ENCODE measurements at places on chromosomes 2 and 18. TPM values are rescaled to one million over a fixed set of nuclear protein-coding genes. Genes with fewer than 3 reads are reported as not detected.
A peak's percentile ranks its signal among the peaks of the same experiment; 100 is the strongest.

GRCh38 chr2:42696987-42697386 lies 66.9 kb downstream of the OXER1 start:
- no peak for DNase-seq

DNA sequence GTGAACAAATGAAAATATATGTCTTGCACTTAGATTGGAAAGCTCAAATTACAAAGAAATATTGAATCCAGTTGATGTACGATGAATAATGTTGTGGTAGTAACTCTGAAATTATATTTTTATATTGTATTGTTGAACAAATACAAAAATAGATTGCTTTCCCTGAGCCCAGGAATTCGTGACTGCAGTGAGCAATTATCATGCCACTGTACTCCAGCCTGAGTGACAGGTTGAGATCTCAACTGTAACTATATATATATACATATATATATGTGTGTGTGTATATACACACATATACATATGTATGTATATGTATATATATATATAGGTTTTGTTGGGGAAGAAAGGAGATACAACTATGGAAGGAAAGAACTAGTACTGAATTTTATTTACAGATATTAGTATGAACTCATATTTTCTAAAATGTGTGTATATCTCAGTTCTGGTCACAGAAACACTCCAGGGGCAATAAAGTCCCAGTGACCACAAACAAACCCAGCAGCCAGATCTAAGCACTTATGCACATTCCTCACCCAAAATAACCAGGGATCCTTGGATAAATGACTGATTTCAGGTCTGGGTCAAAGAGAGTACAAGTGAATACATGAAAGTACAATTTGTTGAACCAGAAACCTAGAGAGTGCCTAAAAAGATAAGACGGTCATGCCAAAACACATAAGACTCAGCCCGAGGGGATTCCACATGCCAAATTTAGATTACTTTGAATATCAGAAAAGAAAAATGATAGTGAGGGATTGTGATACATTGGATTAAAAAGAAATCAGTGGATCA lies 146.3 kb downstream of the TMX3 start:
- no peak for DNase-seq

DNA sequence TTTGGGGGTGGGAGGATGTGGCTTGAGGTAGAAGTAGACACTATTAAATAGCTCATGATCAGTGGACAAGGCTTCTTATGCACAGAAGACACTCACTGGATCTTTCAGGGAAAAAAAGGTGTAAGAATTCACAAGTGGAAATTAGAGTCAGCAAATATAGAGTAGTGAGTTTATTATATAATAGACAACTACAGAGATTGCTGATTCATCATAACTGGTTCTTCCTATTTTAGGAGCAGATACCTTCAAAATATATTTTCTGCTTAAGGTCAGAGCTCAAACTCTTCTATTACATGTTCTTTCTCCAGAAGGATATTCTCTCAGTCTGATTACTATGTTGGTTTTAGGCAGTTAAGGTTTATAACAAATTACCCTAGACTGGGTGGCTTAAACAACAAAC lies 646.9 kb upstream of the CDH7 start:
- no peak for DNase-seq

DNA sequence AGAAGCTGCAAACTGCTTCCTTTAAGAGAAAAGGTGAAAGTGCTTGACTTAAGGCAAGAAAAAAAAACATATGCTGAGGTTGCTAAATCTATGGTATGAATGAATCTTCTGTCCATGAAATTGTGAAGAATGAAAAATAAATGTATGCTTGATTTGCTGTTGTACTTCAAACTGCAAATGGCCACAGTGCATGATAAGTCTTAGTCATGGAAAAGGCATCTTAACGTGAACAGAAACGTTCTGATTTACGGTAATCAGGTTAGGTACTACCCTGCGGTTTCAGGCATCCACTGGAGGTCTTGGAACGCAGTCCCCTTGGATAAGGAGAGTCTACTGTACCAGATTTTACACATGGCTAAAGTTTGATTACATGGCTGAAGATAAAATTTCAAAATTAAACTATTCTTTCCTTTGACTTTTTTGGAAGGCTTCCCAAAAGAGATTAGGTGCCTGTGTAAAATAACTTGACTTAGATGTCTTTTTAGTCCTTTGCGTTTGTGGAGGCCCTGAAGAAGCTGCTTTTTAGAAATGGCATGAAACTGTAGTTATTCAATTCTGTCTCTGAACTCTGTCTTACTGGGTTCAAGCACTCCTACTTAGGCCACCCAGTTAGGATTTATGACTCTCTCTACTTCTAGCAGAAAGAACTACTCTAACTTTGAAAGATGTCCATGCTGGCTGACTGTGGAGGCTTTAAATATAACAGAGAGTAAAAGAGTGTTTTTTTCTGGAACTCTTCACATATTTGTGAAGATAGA lies 35.9 kb upstream of the SCN9A start:
- no peak for DNase-seq

- DNase-seq: no peak
Measured at GRCh38 chr2:130314377-130314776, 28.3 kb upstream of the IMP4 start.

DNA sequence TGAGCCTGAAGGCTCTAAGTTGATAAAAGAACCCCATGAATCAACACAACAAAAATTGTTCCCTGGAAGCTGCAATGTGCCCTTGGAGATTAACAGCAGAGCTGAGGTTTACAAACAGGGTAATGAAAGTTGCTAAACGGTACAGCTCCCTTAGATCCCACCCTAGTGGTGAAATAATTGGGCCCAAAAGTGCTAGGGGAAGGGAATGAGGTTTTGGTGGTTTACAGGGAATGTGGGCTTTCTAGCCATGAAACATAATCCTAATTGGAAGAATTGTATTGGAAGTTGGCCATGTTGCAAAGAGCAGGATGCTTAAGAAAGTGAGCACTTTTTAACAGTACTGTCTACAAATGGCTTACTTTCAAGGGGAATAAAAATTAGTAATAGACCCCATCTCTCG lies 180.2 kb upstream of the SMIM21 start:
- DNase-seq: no peak

- DNase-seq: no peak
Measured at GRCh38 chr2:216851486-216852090, 8.3 kb downstream of the TNP1 start.

DNA sequence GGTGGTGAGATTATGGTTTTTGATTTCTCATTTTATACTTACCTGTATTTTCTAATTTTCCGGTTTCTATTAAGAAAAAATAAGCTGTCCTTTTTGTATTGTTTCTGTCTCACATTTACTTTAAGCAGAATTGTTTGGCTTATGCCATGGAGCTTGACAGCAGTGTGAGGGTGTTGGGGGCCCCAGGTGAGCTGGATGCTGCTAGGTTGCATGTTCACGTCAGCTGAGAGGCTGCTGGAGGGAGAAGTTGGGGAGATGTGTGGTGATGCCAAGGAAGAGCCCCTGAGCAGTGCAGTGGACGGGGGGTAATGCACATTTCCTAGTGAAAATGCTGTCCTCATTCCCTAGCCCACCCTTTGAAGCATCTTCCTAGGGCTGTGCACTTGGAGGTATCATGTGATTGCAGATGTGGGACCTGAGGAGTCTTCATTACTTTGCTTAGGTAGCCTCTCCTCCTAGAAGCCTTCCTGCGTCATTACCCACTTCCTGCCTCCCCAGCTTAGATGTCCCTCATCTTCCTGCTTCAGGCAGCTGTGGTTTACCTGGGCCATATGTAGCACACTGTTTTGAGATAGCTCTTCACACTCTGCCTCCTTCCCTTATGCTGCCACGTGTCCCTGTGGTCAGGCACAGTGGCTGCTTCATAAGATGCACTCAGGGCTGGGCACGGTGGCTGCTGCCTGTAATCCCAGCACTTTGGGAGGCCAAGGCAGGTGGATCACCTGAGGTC lies 16.2 kb downstream of the ATG16L1 start:
- peak; percentile 91 for DNase-seq

PMAIP1 gene
- total RNA-seq: 92.8 TPM

ATL2 gene
- total RNA-seq: 52.8 TPM

Measured in activated CD8-positive, alpha-beta T cell treated with anti-CD3 and anti-CD28 coated beads for 36 hours (primary cell).